ENCODE measurements at places on chromosomes 7 and 10. TPM values are rescaled to one million over a fixed set of nuclear protein-coding genes. Genes with fewer than 3 reads are reported as not detected.

GIMAP7 gene
- polyA plus RNA-seq = 39.8 TPM

CCDC6 gene
- polyA plus RNA-seq = 13.2 TPM

EVX1 gene
- not detected for polyA plus RNA-seq

CACNB2 gene
- polyA plus RNA-seq = 0.90 TPM

STAG3 gene
- 2.0 TPM for polyA plus RNA-seq

TAS2R16 gene
- polyA plus RNA-seq = not detected

EPO gene
- polyA plus RNA-seq = 0.10 TPM

NRCAM gene
- 2.5 TPM for polyA plus RNA-seq

ZNF804B gene
- polyA plus RNA-seq = not detected

NCAPG2 gene
- polyA plus RNA-seq = 2.1 TPM

All from lung (tissue), 17 donors.